ENCODE measurements at places on chromosomes 13 and 19. TPM values are rescaled to one million over a fixed set of nuclear protein-coding genes. Genes with fewer than 3 reads are reported as not detected.

The ZNF264 gene
- total RNA-seq, result 34.3 TPM

The ZSCAN1 gene
- not detected for total RNA-seq

The CLEC11A gene
- 79.9 TPM for total RNA-seq

The GZMM gene
- total RNA-seq, result not detected

The ZNF253 gene
- 1.9 TPM for total RNA-seq
